ENCODE measurements at places on chromosomes 3 and 15.

DNA sequence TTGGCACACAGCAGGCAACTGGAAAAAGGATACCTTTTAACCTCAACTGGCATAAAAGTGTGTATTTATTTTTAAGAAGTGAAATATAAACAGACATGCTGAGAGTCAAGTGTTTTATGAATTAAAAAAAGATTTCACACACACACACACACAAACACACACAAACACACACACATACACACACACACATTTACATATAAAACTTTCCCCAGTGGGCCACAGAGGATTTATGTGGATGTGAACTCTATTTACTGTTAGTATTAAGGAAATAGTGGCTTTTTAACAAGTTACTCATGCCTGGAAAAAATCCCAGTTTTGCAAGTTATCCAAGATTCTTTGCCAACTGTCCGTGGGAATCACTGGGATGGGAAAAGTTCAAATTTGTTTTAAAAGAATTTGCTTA is 725.9 kb upstream of the NR2F2 start:
- DNase-seq: no peak

- DNase-seq: no peak
Measured at GRCh38 chr15:52559575-52559974, 9.3 kb downstream of the ARPP19 start.

DNA sequence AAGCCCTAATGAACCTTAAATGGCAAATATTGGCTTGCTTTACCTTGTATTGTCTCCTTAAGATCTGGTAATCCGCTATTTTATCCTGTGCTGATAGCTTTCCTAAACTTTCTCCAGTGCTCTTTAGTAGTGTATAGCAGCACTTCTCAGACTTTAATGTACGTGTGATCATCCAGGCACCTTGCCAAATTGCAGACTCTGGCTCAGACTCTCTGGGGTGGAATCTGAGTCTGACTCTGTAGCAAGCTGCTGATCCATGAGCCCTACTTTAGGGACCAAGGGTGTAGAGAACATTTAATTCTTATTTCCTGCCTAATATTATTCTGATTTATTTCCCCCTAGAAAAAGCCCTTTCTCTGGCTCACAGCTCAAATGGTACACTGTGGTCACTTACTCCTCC is 518.8 kb upstream of the ZNF385D start:
- no peak for DNase-seq

- no peak for DNase-seq
Measured at GRCh38 chr15:56729561-56729960, 3.7 kb downstream of the ZNF280D start.

DNA sequence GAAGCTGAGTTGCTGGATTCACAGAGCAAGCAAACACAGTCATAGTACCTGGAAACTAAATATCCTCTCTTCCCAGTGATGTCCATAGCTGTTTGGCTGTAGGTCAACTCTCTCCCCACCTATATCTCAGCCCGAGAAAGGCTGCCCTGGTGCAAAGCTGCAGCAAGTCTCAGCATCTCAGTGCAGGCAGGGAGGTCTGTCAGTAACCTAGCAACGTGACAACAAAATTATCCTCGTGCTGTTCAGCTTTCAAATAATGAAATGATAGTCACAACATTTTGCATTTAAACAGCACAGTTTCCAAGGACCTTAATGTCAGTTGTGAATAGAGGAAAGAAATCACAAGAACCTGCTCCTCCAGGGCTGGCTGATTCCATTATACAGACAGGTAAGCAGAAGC is 83.6 kb downstream of the CHST2 start:
- no peak for DNase-seq

DNA sequence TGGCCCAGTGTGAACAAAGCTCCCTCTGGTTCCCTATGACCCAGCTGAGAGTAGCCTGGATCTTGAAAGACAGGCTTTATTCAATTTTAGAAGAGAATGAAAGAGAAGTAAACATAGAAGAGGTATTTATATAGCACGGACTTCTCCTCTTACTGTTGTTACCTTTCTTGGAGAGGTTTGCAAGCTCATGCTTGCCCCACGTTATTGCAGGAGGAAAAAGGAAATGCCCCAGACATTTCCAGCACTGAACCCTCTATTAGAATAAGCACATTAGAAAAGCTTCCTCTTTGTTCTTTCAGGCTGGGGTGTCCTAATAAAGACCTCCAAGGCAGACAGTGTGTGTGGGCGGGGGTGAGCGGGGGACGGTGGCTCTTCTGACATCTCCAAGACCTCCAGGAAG is 98.7 kb upstream of the AGBL1 start:
- DNase-seq: no peak

GRCh38 chr3:152021951-152022461 is 148.6 kb downstream of the SUCNR1 start:
- no peak for DNase-seq

DNA sequence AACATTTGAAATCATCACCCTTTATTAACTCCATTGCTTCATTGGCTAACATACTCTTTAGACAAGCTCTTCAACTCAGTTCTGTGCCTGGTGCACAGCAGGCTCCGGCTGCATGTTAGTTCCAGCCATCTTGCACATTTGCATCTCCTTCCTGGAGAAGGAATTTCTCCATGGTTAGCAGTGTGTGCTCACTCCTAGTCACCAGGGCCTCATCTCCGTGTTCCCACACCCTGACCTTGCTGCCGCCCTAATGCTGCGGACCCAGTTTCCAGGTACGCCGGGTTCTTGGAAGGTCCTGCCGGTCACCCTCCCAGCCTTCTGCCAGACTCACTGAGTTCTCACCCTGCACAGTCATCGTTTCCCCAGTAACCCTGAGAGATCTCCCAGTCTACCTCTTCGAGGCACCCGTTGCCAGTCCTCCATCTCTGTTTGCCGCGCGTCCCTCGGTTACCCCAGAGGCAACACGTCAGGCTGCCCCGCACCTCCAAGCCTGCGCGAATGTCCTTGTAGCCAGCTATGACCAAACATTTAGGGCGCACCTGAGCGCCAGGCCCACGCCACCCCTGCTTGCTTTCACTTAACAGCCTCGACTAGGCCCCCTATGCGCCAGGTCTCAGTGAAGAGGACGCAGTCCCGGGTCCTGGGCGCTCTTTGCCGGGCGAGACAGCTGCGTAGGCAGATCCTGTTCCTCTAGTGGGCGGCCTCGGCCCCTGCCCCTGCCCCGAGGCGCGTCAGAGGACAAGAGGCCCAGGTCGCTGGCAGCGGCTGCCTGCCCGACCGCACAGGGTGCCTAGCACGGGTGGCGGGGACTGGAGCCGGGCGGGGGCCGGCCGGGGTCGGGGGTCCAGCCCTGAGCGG is 747 bp upstream of the ZNF592 start:
- peak; percentile 52 for DNase-seq

DNA sequence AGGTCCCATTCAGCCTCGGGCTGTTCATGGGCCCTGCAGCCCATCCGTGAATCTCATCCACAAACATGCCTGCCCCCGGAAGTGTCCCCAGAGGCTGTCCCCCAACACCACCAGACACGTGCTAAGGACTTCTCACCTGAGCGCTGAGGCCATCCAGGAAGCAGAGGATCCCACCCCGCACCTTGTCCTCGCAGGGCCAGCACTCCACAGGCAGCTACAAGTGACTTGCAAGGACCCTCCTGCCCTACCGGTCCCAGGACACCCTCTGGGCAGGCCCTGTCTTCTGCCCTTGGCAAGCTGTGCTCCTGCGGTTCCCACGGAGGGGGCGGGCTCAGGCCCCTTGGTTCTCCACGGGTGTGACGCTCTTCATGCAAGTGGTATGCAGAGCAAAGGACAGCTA is 146.0 kb downstream of the NUP210 start:
- no peak for DNase-seq

GRCh38 chr3:6512172-6512800 is 348.6 kb upstream of the GRM7 start:
- no peak for DNase-seq

DNA sequence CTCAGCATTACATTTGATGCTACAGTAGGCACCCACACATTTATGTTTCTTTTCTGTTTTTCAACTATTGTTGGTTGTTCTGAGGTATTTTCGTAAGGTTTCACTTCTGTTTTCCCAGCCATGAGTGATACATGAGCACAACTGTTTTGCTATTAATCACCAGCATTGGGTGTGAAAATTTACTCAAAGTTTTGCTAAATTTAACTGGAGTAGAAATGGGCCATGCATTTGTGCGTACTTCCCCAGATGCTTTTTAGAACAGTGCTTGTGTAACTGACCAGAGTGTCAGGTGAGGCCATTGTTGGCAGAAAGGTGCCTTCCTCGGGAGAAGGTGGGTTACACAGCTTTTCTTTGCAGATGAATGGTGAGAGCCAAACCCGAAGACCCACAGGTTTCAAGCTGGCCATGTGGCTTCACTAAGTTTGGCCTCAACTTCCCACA is 70.4 kb downstream of the ST6GAL1 start:
- no peak for DNase-seq

GRCh38 chr15:51736751-51737521 is 519 bp downstream of the LYSMD2 start:
- DNase-seq: no peak

GRCh38 chr3:129625072-129625874 is 18.8 kb upstream of the PLXND1 start:
- no peak for DNase-seq

- DNase-seq: no peak
Measured at GRCh38 chr15:43991206-43991605, 164.4 kb downstream of the WDR76 start.

DNA sequence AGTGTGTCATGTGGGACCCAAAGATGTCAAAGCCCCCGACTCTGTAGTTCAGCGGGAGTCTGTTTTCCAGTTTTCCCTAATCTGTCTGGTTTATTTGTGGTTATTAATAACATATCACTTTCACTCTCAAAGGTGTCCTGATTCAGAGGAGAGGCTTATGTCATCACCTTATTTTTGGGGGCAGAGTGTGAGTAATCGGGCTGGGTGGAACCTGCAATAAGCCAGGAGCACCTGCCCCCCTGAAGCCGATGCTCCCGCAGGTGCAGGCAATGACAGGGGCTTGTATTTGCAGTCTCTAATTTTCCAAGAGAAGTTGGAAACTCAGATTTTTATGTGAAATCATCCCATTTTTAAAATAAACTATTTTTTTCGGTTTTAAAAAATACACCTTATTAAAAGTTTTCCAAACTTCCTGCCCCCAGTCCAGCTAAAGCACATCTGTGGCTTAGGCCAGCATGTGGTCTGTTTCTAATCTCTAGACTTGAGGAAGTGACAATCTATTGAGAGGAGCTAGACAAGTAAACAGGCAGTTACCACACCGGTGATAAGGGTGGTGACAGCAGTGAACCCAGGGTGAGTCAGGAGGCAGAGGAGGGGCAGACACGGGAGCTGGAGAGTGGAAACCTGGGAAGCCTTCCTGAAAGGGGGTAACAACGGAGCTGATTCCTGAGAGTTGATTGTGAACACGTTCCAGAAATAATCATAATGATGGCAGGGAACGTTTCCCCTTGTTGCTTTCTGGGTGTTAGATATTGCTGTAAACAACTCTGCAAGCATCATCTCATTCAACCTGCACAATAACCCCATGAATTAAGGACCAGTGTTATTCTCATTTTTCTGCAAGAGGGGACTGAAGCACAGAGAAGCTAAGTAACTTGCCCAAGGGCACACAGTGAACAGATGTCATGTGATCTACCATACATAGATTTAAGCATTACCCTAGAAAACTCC is 37.2 kb downstream of the BHLHE40 start:
- peak; percentile 83 for DNase-seq

- DNase-seq: no peak
Measured at GRCh38 chr3:47416041-47416440, 35.2 kb downstream of the PTPN23 start.

- no peak for DNase-seq
Measured at GRCh38 chr15:78105476-78106241, 13.3 kb downstream of the SH2D7 start.

GRCh38 chr3:20561166-20561565 is 375.2 kb upstream of the SGO1 start:
- DNase-seq: no peak

DNA sequence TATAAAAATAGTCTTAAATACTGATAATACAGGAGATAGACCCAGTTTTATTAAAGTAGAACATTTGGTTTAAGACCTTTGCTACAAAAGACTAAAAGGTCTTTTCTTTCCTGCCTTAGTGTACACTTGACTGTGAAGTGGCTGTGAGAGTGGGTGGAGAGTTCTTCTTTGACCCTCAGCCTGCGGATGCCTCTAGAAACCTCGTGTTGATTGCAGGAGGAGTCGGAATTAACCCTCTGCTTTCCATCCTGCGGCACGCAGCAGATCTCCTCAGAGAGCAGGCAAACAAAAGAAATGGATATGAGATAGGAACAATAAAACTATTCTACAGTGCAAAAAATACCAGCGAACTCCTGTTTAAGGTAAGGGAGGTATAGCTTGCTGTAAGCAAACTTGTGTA is 36.5 kb downstream of the OXNAD1 start:
- DNase-seq: no peak

GRCh38 chr3:11498646-11499045 is 145.1 kb downstream of the VGLL4 start:
- no peak for DNase-seq

DNA sequence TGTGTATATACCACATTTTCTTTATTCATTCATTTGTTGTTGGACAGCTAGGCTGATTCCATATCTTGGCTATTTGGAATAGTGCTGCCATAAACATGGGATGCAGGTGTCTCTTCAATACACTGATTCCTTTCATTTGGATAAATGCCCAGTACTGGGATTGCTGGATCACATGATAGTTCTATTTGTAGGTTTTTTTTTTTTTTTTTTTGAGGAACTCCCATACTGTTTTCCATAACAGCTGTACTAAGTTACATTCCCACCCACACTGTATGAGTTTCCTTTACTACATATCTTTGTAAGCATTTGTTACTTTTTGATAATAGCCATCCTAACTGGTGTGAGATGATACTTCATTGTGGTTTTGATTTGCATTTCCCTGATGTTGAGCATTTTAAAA is 437.7 kb downstream of the DIPK2A start:
- no peak for DNase-seq
